ENCODE measurements at places on chromosomes 3 and 15.

DNA sequence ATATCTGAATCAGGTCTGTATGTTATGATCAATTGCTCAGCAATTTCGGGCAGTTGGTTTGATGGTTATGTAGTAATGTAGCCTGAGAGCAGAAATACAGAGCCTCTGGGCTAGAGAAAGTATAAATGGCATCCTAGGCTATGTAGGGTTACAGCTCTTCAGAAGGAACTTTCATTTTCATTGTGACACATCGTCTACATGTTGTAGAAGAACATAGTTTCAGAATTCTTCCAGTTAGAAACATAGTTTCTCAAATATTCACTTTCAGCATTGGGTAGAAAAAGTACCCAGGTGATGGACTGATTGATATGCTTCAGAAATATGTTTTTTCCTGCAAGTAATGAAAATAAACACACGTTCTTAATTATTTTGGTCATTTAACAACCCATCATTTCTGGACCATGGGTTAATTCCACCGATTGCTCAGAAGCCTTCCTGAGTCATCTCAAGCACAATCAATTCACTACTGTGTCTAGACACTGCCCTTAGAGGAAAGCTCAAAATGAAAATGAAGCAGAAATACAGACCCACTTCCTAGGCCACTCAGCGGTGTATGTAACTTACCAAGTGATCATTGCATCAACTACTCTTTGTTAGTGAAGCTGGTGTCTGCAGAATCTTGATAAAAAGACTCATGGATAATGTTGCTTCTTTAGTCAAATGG is 88.8 kb upstream of the TSEN2 start:
- DNase-seq: no peak

- DNase-seq: no peak
Observed at GRCh38 chr3:138389144-138389601, 40.8 kb downstream of the MRAS start.

- DNase-seq: no peak
Observed at GRCh38 chr3:173037840-173038483, 103.1 kb downstream of the SPATA16 start.

GRCh38 chr15:76991048-76991447 is 3.9 kb upstream of the PSTPIP1 start:
- DNase-seq: peak; percentile 38

- no peak for DNase-seq
Observed at GRCh38 chr3:145190138-145190537, 970.8 kb downstream of the PLOD2 start.

GRCh38 chr3:62873451-62873760 is 1.8 kb downstream of the CADPS start:
- no peak for DNase-seq

- no peak for DNase-seq
Observed at GRCh38 chr3:151037746-151038477, 47.6 kb upstream of the MED12L start.

GRCh38 chr3:130627143-130627855 is 110.3 kb downstream of the COL6A6 start:
- no peak for DNase-seq

DNA sequence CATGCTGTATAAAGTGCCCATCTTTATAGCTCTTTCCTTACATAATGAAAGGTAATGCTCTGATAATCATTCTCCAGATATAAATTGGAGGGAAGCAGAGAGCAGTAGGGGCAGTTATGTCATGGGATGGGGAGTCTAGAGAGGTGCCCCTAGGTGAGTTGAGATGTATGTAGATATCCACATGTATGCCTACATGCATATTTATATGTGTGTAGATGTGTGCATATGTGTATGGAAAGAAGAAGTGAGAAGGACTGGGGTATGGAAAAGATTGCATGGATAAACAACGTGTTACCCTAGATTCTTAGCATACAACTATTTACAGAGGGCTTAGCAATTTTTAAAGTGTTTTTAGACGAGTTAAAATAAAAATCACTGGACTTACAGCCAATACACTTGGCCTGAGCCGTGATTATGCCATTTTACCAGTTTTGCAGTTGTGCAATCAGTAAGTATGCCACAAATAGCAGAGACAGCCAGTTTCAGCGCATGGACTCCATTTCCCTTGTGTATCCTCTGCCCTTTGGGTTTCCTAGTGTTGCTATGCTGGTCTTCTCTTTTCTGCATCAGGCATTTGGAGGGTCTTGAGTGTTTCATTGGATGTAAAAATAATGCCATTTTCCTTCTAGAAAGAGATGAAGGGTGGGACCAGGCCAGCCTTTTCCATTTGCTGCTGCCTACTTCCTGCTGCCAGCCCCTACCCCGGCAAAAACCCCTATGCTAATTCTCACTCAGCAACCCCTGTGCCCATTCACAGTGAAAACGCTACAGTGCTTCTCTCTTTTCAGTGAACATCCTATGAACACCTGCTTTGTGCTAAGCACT is 199.4 kb upstream of the NR2E3 start:
- DNase-seq: no peak

DNA sequence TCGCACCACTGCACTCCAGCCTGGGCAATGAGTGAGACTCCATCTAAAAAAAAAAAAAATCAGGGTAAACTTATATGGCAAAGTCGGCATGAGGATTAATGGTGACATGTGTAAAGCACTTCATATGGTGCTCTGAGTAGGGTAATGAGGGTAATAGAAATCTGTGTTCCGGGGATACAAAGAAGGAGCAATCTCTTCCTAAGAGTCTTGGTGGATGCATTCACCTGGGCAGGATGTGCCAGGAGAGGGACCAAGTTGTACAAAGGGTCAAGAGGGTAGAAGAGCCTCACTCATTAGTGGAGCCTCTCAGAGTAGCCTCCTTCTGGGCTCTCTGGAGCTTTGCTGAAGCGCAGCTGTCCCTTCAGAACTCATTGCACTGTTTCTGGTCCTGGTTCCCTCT is 9.3 kb upstream of the CX3CR1 start:
- no peak for DNase-seq

DNA sequence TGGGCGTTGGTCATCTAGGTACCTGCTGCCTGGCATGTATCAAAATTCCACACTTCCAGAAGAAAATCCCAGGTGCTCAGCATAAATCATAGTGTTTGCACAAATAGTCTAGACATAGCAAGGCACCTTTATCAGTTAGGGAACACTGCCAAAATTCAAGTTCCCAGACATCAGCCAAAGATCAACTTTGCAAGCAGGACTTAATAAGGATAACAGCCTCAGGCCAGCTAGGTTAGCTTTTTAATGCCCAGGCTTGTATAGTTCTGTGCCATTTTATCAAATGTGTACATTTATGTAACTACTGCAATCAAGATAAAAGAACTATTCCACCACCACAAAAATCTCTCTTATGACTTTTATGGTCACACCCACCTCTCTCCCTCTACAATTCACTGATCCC is 30.7 kb downstream of the DZIP3 start:
- no peak for DNase-seq

- DNase-seq: no peak
Observed at GRCh38 chr3:78918361-78919020, 849.3 kb downstream of the ROBO1 start.

- no peak for DNase-seq
Observed at GRCh38 chr3:99970198-99970597, 144.1 kb downstream of the FILIP1L start.

GRCh38 chr3:137335478-137335877 is 377.7 kb downstream of the IL20RB start:
- DNase-seq: no peak

DNA sequence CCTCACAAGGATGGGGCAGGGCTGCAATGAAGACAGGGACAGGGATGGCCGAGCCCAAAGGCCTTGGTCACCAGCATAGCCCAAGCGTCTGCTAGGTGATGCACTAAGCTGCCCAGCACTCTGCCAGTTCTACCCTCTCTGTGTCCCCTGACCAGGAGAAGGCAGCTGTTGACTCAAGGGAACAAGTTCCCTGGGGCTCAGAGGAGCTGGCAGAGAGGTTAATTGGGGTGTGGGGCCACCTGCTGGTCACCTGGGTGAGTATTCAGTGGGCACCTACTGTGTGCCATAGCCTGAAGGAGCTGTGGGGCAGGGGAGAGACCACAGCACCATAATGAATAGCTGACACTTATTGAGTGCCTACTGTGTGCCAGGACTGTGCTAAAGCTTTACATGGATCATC is 22.0 kb upstream of the DOCK3 start:
- no peak for DNase-seq

GRCh38 chr15:78316283-78317083 is 17.1 kb upstream of the SKIC8 start:
- DNase-seq: no peak

DNA sequence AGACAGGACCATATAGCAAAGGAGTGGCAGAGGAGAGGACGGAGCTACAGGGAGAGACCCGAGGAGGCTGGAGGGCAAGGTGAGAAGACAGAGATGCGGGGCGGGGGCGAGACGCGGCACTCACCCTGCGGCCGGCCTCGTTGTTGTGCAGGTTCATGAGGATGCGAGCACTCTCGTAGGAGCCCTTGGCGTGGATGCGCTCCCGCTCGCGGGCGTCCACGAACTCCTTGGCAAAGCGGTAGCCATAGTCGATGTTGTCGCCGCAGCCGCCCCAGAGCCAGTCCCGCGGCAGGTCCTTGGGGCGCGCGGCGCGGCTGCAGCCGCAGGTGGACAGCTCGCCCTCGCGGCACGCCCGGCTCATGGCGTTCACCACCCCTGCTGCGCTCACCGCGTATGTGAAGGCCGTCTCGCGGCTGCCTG is 12.9 kb downstream of the WNT5A start:
- DNase-seq: peak; percentile 40

DNA sequence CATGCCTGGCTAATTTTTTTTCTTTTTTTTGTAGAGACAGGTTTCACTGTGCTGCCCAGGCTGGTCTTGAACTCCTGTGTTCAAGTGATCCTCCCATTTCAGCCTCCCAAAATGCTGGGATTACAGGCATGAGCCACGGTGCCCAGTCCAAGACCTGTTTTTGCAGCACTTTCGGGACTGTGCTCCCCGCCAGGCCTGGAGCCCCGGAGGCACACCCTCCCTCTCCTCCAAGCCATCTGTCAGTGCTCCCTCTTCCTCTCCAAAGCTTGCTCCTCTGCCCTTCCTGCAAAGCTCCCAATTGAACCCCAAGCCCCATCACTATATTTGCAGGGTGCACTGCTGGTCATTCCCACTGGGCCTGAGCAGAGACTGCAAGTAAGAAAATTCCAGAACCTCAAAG is 98.1 kb downstream of the CORO2B start:
- no peak for DNase-seq

- no peak for DNase-seq
Observed at GRCh38 chr3:173930251-173930650, 532.7 kb downstream of the NLGN1 start.

- DNase-seq: no peak
Observed at GRCh38 chr3:64501298-64501906, 186.4 kb downstream of the ADAMTS9 start.

DNA sequence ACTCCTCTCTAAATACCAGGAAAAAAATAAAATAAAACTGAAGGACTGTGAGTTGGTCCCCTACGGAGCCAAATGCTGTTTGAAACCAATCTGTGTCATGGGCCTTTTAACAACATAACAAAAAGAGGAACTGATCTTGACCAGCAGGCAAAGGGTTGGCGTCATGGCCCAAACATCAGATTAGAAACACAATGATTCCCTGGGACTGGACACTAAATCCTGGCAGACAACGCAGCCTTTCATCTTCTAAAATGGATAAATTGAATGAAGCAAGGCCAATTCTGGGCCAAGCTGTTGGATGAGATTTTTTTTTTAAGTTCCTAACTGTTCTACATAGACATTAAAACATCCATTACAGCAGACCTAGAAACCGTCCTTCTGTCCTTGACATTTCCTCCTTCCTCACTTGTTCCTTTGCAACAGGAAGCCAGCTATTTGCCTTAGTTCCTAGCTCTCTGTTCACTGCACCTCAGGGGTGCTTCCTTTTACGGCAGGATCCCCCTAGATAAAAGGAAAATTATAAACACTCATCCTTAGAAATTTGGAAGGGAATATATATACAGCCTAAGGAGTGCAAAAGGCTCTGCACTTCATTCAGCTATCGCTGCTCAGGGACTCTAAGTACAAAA is 21.6 kb upstream of the TAFA4 start:
- no peak for DNase-seq

DNA sequence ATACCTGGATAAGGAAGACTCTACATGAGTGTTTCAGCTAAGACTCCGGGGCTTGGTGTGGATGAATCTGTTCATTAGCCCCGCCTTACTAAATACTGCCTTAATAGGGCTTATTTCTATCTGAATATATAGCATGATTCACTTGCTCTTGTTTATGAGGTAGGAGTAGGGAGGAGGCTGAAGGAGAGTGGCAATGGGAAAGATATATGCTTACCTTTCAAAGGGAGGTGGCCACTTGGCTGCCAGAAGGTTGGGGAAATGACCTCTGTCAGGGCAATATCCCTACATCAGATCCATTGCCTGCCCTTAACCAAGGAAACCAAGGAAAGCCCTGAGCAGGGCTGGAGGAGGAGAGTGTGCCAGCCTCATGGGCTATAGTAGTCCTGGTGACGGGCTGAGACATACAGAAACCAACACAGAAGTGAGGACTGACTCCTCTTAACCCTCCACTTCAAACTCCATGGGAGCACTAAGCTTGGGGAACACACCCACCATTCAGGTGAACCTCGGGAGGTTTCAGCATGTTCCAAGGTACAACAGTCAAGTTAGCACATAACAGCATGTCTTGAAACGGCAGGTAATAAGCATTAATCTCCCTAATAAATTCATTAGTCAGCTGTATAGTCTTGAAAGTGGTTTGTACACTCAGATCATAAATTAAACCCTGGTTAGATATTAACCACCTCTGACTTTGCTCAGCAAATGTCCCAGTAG is 80.1 kb downstream of the EOMES start:
- no peak for DNase-seq

DNA sequence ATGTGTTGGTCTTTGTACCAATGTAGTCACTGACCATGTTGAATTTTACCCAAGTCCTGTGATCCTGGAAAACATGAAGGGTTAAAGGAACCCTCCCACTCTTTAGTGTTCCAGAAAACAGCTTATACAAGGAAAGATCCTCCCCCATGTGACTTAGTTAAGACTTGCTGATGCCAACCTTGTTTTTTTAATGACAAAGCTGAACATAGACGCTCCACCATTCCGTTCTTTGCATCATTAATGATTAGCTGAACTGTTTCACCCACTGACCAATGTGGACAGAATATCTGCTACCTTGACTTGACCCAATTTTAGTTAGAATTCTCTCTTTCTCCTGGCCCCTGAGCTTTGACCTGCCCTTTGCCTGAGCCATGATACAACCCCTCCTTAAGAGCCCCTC is 3.5 kb upstream of the WDR72 start:
- DNase-seq: no peak

DNA sequence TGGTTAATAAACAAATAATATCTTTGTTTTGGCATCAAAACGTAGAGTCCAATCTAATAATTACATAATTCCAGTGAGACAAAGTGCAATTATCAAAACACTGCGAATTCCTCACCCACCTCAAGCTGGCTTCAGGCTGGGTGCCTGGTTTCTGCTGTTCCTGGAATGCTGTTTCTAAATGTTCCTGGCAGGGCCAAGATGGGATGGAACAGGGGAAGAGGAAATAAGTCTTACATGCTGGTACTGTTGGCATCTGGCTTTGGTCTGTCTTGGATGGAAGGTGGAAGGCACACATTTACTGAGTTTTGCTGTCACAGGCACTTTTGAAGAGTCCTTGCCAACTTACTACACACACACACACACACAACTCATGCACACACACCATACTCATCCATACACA is 101.9 kb upstream of the SLCO3A1 start:
- no peak for DNase-seq

Data from retina (tissue), 1 donor.